Smooth muscle cell of the pulmonary artery (primary cell): ENCODE measurements at places on chromosomes 1 and 21. TPM values are rescaled to one million over a fixed set of nuclear protein-coding genes. Genes with fewer than 3 reads are reported as not detected.

The CHI3L2 gene
- total RNA-seq: 6.0 and 13.9 TPM in 2 replicates

The ZFP69B gene
- total RNA-seq: 1.8 and 3.7 TPM in 2 replicates

The H3-3A gene
- 86.7 and 100 TPM in 2 replicates for total RNA-seq

The SPRR1B gene
- not detected in 2 replicates for total RNA-seq

The CCDC18 gene
- total RNA-seq: 2.0 and 5.1 TPM in 2 replicates

The PLCH2 gene
- total RNA-seq: 0.33 and 0.53 TPM in 2 replicates

The S100A7 gene
- total RNA-seq: not detected in 2 replicates

The FNDC10 gene
- total RNA-seq: 3.6 and 8.2 TPM in 2 replicates

The DIO1 gene
- not detected in 2 replicates for total RNA-seq

The RSBN1 gene
- 17.3 and 17.7 TPM in 2 replicates for total RNA-seq

The NCAM2 gene
- total RNA-seq: 3.1 and 9.1 TPM in 2 replicates

The SLC19A2 gene
- 7.1 and 10.5 TPM in 2 replicates for total RNA-seq

The HHAT gene
- total RNA-seq: 7.1 and 11.4 TPM in 2 replicates

The CNKSR1 gene
- 0.07 and 0.69 TPM in 2 replicates for total RNA-seq

The AMY1C gene
- total RNA-seq: not detected in 2 replicates

The PTPN22 gene
- total RNA-seq: 0.91 and 4.7 TPM in 2 replicates

The TFF1 gene
- not detected in 2 replicates for total RNA-seq

The NEXN gene
- 10.4 and 13.0 TPM in 2 replicates for total RNA-seq

The PLA2G2F gene
- total RNA-seq: not detected in 2 replicates

The NCSTN gene
- 181 and 196 TPM in 2 replicates for total RNA-seq

The TNFRSF4 gene
- 0.17 TPM in 1 of 2 replicates, not detected in the other for total RNA-seq

The SPRR2E gene
- total RNA-seq: not detected in 2 replicates

The CYB5RL gene
- total RNA-seq: 7.7 and 8.3 TPM in 2 replicates

The ANXA9 gene
- total RNA-seq: 0.20 TPM in 1 of 2 replicates, not detected in the other

The GADD45A gene
- total RNA-seq: 35.3 and 90.9 TPM in 2 replicates

The PSEN2 gene
- total RNA-seq: 14.8 and 24.8 TPM in 2 replicates

The OR2T29 gene
- total RNA-seq: not detected in 2 replicates

The PPM1J gene
- total RNA-seq: 1.0 and 1.5 TPM in 2 replicates

The G0S2 gene
- total RNA-seq: 7.8 and 22.4 TPM in 2 replicates

The ADIPOR1 gene
- total RNA-seq: 134 and 155 TPM in 2 replicates

The DNAJC6 gene
- total RNA-seq: 4.3 and 6.8 TPM in 2 replicates

The PRAMEF15 gene
- total RNA-seq: not detected in 2 replicates

The ORC1 gene
- 0.99 and 1.4 TPM in 2 replicates for total RNA-seq

The AUNIP gene
- total RNA-seq: 0.30 and 0.78 TPM in 2 replicates

The AMPD1 gene
- total RNA-seq: not detected in 2 replicates

The GRIK3 gene
- not detected in 2 replicates for total RNA-seq

The VWA5B1 gene
- total RNA-seq: not detected in 2 replicates

The TCHH gene
- 0.03 TPM in 1 of 2 replicates, not detected in the other for total RNA-seq

The FAM78B gene
- 0.13 and 0.36 TPM in 2 replicates for total RNA-seq

The HCRTR1 gene
- total RNA-seq: not detected in 2 replicates
